ENCODE measurements at places on chromosomes 4 and X.
A peak's percentile ranks its signal among the peaks of the same experiment; 100 is the strongest.

DNA sequence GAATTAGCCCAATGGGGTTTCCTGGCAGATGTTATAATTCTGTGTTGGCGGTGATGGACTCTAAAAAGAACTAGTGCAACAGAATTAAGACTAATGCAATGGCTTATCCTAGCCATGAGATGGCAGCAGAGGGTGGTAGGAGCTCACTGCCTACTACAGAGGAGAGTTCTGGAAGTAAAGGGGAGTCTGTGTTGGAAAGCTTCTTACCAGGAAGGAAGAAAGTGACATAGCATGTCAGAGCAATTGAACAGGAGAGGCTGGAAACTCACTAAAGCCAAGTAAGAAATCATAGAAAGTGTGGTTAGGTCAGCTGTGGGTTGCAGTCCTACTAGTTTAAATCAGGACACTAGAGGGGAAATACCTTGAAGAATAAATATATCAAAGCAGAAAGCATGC, 6.3 kb upstream of the TRPC5OS start:
- DNase-seq: peak; percentile 8

DNA sequence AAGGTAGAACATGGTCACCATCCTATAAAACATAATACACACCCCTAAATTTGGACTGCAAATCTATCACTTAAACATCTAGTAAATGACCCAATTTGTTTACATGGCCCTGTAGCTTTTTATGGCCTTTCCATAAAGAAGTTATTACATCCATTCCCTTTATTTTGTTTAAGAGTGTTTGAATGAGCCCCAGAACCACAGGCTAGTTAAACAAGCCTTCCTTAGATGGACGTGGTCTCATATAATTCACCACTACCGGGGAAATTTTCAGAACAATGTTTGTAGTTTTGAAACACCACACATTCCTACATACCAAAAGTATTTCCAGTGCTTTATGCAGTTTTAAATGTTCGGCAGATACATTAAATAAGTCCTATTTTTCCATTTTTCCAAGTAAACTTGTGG, 12.3 kb downstream of the PDGFC start:
- DNase-seq: no peak

DNA sequence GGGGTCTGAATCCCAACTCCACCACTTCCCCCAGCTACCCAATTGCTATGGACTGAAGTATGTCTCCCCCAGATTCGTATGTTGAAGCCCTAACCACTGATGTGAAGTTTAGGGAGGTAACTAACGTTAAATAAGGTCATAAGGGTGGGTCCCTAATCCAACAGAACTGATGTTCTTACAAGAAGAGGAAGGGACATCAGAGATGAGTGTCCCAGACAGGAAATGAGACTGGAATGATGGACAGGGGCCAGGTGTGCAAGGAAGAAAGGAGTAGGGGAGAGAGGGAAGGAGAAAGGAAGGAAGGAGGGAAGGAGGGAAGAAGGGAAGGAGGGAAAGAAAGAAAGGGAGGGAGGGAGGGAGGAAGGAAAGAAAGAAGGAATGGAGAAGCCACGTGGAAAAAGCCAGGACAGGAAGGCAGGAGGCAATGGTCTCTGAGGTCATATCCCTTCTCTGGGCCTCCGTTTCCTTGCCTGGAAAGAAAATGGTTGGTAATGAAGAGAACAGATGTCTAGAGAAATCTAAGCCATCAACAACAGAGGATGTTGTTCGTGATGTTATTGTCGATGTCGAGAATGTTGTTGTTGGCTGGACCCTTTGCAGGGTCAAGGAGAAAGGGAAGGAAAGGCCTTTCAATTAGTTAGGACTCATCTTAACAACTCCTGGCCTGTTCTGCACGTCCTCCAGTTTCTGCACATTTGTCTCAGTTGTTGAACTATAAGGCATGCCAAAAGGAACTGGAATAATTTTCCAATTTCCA, 59.0 kb upstream of the FGFBP2 start:
- DNase-seq: no peak

DNA sequence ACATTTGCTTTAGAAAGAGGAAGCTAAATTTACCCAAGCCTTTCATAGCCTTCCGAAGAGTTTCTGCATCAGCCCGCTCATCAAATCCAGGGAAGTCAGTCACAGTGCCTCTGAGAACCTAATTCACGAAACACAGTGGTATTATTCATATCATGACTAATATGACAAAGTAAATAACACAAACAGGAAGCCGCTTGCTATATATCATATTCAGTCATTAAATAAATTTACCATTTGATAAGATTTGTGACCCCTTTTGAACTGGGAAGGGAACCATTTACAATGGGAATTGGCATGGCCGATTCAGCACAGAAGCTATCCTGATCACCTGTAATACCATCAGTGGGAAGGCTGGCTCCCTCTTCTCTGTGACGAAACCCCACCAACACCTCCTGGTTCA, 10.5 kb downstream of the ANXA5 start:
- DNase-seq: no peak

DNA sequence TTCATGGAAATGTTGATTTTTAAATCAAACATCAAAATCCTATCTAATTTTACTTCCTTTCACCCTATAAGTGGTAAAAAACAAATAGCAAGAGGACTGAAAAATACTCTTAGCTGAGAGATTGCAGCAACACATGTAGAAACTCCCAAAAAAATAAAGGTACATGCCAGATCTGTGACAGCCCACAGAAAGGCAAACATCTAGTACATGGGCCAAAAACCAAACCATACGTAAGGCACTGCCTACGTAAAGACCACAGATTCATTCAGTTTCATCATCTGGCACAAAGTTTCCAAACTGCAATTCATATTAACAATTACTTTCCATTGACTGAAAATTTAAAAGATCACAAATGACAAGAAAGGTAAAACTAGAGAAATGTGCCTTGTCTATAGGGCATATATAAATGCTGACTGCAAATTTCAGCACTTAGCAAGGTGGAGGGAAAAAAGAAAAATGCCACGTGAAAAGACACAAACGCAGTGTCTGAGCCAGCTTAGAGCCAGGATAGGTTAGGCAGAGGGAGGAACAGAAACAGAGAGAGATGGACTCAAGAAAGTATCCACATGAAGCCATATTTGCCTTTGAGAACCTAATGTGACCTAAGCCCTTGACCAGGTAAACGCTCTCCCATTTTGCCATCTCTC, 88.1 kb downstream of the TSPAN5 start:
- DNase-seq: no peak
